ENCODE measurements at places on chromosomes 13 and 19.

- DNase-seq = no peak
Observed at GRCh38 chr19:32692727-32693061, 1.1 kb downstream of the NUDT19 start.

DNA sequence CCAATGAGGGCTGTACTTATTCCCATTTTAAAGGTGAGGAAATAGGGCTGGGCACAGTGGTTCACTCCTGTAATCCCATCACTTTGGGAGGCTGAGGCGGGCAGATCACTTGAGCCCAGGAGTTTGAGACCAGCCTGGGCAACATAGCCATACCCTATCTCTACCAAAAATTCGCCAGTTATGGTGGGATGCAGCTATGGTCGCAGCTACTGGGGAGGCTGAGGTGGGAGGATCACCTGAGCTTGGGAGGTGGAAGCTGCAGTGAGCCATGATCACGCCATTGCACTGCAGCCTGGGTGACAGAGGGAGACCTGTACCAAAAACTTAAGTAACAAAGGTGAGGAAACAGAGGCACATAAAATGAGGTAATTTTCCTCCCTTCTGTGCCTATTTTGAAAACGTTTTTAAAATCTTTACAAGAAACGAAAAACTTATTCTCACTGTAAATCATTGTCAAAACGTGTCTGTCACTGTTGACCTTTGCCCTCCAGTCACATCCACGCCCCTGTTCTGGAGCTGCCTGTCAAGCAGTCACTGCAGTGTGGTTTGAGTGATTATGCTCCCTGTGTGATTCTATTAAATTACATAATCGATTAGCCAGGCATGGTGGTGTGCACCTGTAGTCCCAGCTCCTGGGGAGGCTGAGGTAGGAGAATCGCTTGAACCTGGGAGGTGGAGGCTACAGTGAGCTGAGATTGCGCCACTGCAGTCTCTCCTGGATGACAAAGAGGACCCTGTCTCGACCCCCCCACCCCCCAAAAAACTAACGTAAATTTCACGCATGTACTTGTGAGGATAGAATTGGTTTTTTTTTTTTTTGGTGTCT is 12.5 kb downstream of the NOP53 start:
- DNase-seq = no peak

DNA sequence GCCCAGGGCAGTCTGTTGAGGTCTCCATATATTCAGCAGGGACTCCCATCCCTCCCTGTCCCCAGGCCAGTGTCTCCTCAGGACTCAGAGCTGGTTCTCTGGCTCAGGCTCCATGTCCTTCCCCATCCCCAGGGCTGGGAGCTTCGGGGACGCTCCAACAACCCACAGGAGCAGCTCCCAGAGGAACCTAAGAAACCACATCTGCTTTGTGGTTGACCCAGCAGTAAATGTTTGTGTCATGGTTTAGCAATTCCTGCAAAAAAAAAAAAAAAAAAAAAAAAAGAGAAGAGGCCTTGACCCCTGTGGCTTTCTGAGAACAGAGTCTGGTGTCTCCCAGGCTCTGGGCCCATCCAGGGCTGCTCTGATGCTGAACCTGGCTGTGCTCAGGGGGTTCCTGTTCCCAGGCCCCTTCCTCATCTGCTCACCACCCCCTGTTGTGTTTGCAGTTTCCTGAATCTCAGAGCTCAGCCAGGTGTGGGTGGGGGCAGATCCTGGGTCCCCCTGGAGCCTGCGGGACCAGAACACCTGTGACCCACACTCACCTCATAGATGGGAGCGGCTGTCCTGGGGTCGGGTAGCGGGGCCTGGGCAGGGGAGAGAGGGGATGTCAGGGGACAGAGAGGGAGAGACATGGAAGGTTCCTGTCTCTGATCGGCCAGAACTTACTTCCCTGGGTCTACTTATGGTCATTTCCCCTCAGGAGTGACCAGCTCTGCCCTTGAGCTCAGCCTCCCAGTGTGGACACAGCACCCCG is 25.2 kb upstream of the CEACAM1 start:
- no peak for DNase-seq

- DNase-seq = no peak
Observed at GRCh38 chr19:13579388-13580060, 73.2 kb upstream of the CACNA1A start.

- no peak for DNase-seq
Observed at GRCh38 chr19:55676889-55677505, 2.0 kb downstream of the EPN1 start.

DNA sequence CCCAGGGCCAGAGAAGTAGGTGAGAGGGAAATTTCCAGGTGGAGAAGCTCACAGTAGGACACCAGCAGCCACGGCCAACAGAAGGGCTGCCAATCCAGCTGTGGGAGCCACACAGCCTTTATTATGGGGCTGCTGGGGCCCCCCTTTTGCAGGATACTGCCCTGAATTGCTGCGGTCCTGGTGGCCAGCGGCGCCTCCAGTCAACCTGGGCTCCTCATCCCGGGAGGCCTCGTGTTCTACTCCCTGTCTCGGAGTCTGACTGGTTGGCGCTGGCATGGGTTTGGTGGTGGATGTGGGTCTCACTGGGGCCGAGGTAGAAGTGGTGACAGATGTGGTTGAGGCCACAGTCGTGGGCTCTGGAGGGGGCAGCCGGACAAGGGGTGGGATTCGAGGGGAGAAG is 4.1 kb downstream of the LYPD3 start:
- no peak for DNase-seq
